Hepatocyte (in vitro differentiated cells): ENCODE measurements at places on chromosomes 12 and 14. TPM values are rescaled to one million over a fixed set of nuclear protein-coding genes. Genes with fewer than 3 reads are reported as not detected.

The CLECL1 gene
- not detected in 2 replicates for polyA plus RNA-seq

The PLEKHG7 gene
- 0.94 TPM in 1 of 2 replicates, not detected in the other for polyA plus RNA-seq

The TEX52 gene
- polyA plus RNA-seq: not detected in 2 replicates

The TBC1D30 gene
- 4.8 and 5.6 TPM in 2 replicates for polyA plus RNA-seq

The ASIC1 gene
- 4.6 and 6.7 TPM in 2 replicates for polyA plus RNA-seq

The PROX2 gene
- 0.50 TPM in 1 of 2 replicates, not detected in the other for polyA plus RNA-seq

The ADSS1 gene
- 5.1 and 7.6 TPM in 2 replicates for polyA plus RNA-seq

The PAX9 gene
- polyA plus RNA-seq: 0.24 and 0.36 TPM in 2 replicates

DNA sequence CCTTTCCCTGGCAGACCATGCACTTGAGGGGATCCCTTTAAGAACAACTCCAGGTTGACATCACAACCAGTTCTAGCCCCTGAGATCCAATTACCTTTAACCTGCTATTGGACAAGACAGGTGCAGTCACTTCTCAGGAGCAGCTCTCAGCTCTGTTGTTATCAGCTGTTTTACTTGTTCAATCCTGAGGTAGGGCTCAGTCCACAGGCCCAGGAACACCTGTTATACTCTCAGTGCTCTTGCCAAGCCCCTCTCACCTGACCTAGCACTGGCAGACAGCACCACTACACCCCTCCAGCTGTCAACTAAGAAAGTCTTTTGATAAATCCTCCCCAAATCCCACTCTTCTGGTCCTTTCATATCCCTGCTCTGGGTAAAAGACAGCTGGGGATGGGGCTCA is 163.9 kb upstream of the TMTC2 start:
- no peak for DNase-seq

- peak; percentile 61 for DNase-seq
Measured at GRCh38 chr12:72271451-72272090, 599 bp upstream of the TRHDE start.

DNA sequence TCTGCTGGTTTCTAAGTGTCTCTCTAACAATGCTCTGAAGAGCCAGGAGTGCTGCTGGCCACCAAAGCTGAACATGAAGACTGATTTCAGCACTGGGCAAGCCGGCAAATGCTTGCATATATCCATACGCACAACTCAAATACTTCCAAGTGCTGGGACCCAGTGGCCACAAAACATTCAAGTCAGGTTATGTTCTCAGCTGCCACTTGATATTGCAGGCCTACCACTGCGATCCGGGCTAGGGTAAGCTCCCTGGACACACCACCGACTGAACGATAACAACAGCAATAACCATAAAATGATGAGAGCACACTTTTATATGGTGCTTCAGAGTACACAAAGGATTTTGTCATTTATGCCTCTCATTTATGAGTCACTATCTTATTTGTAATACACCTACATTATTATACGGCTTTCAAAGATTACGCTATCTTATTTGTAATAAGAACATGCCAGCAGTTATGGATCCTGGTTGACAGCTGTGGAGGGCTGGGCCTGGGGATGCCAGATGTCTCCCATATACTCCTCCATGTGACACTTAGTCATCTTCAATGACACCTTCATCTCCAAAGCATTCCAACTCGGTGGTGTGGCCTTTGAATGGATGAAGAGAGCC is 35.5 kb downstream of the CRACR2A start:
- peak; percentile 47 for DNase-seq

- no peak for DNase-seq
Measured at GRCh38 chr14:97117693-97118092, 320.5 kb downstream of the VRK1 start.

DNA sequence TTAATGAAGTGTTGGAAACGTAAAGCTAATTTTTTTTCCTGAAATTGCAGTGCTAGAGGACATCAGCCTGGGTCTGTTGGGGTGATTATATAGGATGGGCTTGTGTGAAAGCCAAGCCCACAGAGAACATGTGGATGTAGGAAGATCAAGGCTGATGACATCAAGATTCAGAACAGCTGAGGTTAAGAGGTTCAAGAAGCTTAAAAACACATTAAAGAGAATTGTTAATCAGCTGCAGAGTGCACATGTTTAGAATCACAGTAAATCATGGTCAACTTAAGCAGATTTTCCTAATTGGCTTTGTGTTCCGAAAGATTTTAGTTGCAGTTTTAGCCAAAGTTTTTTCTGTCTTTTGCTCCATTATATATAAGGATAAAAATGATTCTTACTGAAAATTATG is 87.9 kb upstream of the PRICKLE1 start:
- DNase-seq: no peak

- DNase-seq: no peak
Measured at GRCh38 chr12:32091696-32092095, 15.0 kb upstream of the BICD1 start.

DNA sequence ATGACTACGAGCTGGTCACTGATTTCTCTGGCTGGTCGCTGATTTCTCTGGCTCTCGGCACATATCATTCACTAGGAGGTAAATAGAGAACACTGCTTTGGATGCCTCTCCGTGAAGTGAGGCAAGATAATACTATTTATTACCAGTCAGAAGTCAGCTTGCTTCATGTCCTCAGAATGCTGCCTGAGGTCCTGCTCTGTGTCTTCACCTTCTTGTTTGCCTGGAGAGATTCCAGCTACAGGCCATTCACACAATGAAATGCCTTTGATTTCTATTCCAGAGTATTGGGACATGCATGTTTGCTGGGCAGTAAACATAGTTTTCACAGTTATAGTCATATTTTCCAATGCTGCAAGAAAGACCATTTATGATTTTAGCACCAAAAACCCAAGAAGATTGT is 106.7 kb downstream of the AEBP2 start:
- DNase-seq: no peak

- DNase-seq: no peak
Measured at GRCh38 chr14:57609192-57610075, 115.8 kb upstream of the CCDC198 start.

GRCh38 chr12:120015313-120015712 is 26.3 kb downstream of the BICDL1 start:
- DNase-seq: no peak

GRCh38 chr14:72516936-72517700 is 376.8 kb downstream of the DPF3 start:
- peak; percentile 78 for DNase-seq

GRCh38 chr14:90816681-90817436 is 629 bp upstream of the TTC7B start:
- DNase-seq: no peak

DNA sequence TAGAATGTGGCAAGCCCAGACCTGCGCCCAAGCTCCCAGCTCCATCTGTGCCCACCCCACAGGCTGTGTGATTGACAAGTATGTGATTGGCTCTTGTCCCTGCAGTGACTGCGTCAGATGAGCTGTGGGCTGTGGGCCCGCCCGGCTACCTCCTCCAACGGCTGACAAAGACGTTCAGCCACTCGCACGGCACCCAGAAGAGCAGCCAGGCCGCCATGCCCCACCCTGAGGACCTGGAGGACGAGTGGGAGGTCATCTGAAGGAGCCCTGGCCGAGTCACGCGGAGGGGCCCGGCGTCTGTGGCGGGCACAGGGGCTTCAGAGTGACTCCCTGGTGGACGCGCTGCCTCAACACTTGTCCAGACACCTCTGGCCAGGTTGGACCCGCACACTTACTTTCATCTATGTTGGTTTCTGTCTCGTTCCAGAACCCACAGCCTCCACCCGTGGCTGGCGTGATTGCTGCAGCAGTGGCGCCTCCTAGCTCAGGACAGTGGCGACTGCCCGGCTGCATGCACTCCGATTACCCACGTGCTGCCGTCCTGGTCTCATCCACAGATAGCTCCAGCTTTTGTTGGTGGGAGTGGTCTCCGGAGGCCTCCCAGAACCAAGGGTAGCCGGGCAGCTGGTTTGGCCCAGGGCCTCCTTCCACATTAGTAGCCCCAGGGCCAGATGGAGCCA is 11.4 kb downstream of the ANKRD9 start:
- DNase-seq: peak; percentile 5

GRCh38 chr12:119171691-119172425 is 6.9 kb upstream of the HSPB8 start:
- DNase-seq: no peak

DNA sequence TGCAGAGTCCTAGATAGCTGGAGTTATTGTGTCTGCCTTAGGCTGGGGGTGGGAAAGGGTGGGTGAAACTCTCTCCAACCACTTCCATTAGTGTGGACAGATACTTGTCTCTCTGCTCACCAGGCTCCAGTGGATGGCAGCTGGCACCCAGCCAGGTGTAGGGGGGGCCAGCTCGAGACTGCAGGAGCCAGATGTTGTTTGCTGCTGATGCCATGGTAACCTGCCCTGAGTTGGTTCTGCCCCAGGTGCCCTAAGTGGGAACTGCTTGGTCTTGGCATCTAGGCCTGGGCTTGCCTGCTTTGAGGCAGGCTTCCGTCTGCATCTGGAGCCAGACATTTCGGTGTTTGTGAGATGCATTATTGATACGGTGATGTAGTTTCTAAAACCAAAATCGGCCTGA is 82.2 kb downstream of the ADCK1 start:
- peak; percentile 39 for DNase-seq

DNA sequence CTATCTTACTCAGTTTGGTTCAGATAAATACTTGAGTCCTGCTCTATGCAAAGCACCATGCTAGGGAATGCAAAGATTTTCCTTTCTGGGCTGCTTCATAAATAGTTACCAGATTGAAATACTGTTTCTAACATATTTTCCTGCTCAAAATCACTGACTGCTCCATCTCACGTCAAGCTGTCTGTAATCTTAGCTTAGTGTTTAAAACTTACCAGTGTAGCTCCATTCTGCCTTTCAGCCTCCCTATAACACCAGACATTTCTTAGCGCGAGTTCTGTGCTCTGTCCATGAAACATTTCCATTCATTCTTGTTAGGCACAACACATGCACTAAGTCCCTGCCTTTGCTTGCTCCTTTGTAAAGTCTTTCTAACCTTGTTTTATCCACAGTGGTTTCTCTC is 129.4 kb downstream of the NPAS3 start:
- DNase-seq: no peak

DNA sequence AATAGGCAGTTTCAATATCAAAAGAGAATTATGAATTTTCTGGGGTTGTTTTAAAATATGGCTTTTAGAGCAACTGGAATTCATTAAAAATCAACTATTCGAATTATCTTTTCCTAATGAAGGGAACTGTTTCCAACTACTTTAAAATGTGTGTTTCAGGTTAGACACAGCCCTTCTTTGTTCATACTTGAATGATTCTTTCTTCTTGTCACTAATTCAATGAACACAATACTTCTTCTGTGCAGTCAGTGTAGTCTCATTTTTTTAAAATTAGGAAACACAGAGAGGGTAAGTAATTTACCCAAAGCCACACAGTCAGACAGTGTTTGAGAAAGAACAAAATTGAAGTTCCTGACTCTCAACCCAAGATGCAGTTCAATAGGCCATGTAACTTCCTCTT is 414.0 kb downstream of the CCDC91 start:
- DNase-seq: no peak

DNA sequence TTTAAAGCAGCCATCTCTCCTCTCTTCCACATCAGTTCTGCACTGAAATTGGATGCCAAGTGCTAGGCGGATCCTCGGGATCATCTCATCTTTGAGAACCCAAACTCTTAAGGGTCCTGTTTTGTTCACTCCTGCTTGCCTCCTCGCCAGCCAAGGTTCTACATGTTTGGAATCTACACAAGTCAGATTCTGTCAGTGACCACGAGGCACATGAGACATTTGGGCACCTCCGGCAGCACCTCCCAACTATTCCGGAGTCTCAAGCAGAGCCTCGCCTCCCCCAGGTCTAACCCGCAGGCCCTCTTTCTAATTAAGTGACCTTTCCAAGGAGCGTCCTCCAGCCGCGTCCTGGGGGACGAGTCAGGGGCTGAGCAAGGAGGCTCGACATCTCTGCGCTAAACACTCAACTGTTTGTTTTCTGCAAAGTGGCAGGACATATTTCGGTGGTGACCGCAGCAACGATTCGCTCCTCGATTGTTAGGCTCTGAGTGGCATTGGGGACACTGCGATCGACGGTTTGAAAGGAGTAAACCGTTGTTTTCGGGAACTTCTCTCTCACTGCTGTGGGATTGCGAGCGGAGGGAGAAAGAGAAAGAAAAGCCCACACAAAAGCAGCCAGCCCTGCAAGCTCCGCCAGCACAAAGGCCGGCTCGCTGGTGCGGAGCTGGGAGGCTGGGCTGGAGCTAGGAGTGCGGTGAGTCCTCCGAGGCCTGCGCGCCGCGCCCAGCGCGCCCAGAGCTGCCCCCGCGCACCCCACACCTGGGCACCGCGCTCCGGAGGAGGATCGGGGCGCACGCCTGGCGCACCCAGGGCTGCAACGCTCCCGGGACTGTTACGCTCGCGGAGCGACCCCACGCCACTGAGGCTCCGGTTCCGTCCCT is 640 bp downstream of the ARMH4 start:
- peak; percentile 52 for DNase-seq

- DNase-seq: peak; percentile 44
Measured at GRCh38 chr12:3241621-3242020, 164.4 kb downstream of the TSPAN9 start.

DNA sequence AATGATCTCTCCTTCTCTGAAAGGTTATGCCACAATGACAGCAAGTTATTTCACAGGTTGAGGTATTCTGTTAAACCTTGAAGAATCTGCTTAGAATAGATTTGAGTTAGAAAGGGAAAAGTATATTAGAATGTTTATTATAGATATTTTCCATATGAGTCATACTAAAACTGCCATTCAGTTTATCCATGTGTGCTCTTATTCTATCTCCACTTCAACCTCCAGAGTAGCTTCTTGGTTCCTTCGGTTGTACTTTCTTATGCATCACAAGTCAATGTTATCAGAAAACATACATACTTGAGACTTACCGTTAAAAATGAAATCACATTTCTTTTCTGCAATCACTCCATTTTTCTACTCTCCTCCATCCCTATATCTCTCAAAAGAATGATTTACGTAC is 197.7 kb downstream of the BCAT1 start:
- DNase-seq: no peak

DNA sequence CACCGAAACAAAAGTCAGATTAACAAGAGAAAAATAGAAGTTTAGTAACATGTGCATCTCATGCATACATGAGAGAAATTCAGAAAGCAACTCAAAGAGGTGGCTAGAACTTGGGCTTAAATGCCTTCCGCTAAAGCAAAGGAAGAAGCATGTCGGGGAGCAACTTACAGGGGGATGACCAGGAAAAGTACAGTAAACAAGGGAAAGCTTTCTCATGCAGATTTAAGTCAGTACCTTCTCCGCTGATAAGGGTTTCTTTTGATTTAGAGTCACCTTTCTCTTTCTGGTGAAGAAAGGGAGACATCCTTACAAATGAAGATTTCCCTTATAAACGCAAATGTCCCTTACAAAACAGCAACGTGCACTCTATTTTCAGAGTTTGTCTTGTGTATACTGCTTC is 6.0 kb upstream of the RNASE6 start:
- no peak for DNase-seq

- peak; percentile 91 for DNase-seq
Measured at GRCh38 chr12:19129486-19130223, at the start of gene PLEKHA5. TSS of gene PLEKHA5 (plus strand) at chr12:19129733. CDS start at chr12:19129800, 67 bp downstream.

DNA sequence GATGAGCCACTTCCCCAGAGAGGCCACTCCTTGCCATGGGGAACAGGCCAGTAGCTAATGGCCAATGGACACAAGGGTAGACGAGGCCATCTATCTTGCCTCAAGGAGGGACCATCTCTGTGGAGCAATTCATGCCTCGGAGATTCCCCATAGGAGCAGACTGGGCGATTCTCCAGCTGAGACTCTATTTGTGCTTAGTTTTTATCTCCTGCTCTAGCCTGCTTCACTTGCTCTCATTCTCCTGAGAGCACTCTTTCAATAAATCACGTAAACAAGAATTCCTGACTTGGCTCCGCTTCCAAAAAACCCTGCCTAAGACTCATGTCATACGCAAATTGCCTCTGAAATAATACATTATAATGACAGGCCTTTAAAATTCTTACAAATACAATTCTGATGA is 396.4 kb upstream of the USP15 start:
- DNase-seq: no peak
